ENCODE measurements at places on chromosomes 3 and 15.

GRCh38 chr3:160673188-160673587 is 3.8 kb upstream of the ARL14 start:
- no peak for DNase-seq

GRCh38 chr15:33055962-33056361 is 138.6 kb downstream of the FMN1 start:
- no peak for DNase-seq

GRCh38 chr3:144018776-144019175 is 47.2 kb downstream of the DIPK2A start:
- no peak for DNase-seq

- DNase-seq = no peak
These were observed 25.7 kb downstream of the INSYN1 start for GRCh38 chr15:73727330-73727976.

DNA sequence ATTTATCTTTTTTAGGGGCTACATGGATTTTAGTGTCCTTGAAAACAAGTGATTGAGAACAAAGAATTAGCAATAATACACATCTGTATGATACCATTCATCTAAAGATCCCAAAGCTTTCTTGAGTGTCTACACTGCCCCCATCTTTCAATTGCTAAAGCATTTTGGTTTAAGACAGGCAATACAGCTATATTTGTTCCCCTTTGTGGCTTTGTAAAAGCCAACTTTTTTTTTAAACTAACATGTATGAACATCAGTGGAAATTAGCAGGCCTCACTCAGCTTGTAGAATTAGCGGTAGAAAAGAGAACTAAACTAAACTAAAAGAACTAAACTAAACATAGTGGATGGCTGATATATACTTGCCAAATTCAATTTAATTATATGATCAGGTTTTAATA is 449.6 kb downstream of the MECOM start:
- DNase-seq = no peak

- no peak for DNase-seq
These were observed 7.6 kb downstream of the MFGE8 start for GRCh38 chr15:88905576-88905975.

- DNase-seq = no peak
These were observed 23.1 kb downstream of the CDCP1 start for GRCh38 chr3:45123030-45123429.
